Stimulated activated CD4-positive, alpha-beta T cell treated with anti-CD3 and anti-CD28 coated beads, Interleukin-4, amount 100 ng/mL, for 48 hours (primary cell): ENCODE measurements at places on chromosomes 1 and 21.

DNA sequence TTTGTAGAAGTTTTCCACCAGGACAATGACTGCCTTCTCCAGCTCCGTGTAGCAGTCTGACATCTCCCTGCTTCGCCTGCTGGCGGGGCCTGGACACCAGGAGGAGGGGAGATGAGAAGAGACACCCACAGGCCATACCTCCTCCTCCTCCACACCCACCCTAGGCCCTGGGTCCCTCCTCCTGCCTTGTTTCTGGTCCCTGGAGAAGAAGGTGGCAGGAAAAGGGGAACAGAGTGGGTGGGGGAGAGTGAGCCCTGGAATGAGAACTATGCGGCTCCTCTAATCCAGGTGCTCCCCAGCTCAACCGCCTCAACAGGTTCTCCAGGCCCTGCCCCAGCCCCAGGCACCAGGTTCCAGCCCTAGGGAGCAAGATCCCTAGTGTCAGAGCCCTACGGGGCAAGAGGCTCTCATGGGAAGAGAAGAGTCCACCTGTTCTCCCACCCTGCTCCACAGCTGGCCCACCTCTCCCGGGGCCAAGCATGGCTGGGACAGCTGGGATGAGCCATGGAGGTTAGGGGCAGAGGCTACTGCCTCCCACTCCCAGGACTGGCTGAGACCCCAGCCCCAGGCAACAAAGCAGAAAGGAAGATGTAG, 4.8 kb downstream of the S100A16 start:
- no peak for DNase-seq

GRCh38 chr1:25534410-25534788, 9.0 kb upstream of the LDLRAP1 start:
- DNase-seq = no peak

DNA sequence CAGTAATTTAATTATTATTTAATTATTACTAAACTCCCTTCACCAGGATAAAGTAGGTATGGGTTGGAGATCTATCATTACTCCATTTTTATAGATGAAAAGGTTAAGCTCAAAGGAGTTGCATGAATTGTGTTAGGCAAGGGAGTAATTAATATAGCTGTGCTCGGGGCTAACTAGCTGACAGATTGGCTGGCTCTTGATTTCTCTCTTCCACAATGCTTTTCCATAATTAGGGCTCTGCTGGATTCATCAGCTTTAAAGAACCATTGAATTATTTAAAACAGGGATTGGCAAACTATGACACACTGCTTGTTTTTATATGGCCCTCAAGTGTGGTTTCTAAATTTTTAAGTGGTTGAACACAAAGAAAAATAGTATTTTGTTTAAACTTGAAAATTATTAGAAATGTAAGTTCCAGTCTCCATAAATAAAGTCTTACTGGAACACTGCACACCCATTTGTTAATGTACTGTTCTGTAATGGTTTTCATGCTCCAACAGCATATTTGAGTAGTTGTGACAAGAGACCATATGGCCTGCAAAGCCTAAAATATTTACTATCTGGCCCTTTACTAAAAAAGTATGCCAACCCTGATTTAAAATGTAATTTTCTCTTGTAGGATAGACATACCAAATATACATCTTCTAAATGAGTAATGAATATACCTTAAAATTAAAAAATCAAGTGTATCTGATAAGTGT, 76.4 kb downstream of the GDAP2 start:
- no peak for DNase-seq

DNA sequence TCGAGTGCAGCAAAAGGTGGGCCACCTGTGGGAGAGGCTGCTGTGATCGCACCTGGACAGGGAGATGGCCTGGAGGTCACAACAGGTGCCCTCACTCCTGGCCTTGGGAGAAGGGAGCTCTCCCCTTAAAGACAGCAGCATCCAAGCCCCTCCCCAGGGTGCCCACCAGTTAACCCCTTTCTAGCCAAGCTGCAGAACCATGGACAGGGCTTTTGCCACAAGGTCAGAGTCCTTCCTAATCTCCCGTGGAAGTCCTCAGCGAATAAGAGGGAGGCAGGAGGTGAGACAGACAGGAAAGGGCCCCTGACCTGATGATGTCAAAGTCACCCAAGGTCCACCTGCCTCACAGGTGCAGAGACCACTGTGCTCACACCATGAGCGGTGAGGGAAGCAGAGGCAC, 1.7 kb downstream of the CNTN2 start:
- DNase-seq = no peak

DNA sequence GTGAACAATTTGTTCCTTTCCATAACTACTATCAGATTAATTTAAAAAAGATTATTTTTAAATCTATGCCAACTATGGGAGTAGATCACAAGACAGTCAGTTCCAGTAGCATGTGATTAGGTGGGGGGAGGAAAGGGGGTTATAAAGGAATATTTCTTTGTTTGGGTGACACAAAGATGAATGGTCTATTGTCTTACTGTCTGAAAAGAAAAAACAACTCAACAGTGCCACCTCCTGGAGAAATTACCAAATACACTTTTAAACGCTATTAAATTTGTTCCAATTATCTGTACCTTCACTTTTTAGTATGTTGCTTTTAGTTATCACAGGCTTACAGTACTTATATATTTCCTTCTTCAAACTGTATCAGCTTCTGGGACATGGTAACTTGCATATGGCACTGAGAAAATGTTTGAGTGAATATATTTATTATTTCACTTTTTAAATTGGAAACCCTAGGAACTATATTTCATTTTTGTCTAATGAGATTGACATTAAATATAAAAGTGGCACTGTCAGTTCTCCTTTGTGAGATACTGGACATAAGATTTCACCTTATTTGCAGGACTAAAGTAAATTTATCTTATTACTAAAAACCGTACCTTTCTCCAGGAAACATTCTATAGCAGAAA, 1.7 kb upstream of the SORT1 start:
- DNase-seq = no peak

DNA sequence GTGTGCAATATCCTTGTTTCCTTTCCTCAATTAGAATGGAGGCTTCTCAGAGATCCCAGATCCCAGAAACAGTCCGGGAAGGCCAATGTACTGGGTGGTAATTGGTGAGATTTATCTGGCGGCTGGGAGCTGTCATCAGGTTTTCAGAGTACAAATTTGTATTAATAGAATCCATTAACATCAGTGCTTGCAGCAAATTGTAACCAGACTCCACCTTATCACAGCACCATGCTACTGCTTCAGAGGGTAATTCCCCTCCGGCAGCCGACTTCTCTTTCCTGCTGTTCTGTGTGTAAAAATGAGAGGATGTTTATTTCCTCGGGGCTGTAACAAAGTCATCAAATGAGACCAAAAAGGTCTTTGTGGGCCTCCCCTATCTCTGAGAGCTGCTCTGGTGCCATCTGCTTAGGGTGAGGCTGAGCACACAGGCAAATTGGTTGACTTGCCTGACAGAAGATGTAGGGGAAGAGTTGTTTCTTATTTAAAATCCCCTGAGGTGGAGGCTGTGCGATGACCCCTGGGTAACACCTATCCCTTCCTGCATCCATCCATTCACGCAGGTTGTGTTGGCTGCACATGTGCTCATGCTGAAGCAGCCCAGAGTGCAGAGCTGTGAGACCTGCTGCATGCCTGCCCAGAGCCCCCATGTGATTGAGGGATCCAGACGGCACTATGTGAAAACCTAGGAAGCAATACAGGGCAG, 19.2 kb downstream of the NFASC start:
- no peak for DNase-seq

GRCh38 chr1:200445213-200445612, 35.4 kb upstream of the ZNF281 start:
- no peak for DNase-seq

DNA sequence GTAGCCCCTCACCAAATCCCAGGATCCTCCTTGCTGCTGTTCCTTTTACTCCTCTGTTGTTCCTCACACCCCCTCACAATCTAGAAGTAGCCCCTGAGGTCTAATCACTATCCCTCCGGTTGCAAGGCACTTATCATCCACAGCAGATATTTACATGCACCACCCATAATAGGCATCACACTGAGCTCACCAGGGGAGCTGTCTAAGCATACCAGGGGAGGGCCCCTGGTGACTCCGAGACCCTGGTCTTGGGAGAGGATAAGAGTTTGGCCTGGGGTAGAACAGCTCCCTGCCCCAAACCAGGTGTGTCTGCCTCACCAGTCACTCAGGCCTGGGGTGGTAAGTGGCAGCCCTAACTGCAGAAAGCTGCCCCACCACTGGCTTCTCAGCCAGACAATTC, 37.3 kb upstream of the ZC3H12A start:
- no peak for DNase-seq

GRCh38 chr1:11134251-11134897, 34.7 kb upstream of the EXOSC10 start:
- no peak for DNase-seq

DNA sequence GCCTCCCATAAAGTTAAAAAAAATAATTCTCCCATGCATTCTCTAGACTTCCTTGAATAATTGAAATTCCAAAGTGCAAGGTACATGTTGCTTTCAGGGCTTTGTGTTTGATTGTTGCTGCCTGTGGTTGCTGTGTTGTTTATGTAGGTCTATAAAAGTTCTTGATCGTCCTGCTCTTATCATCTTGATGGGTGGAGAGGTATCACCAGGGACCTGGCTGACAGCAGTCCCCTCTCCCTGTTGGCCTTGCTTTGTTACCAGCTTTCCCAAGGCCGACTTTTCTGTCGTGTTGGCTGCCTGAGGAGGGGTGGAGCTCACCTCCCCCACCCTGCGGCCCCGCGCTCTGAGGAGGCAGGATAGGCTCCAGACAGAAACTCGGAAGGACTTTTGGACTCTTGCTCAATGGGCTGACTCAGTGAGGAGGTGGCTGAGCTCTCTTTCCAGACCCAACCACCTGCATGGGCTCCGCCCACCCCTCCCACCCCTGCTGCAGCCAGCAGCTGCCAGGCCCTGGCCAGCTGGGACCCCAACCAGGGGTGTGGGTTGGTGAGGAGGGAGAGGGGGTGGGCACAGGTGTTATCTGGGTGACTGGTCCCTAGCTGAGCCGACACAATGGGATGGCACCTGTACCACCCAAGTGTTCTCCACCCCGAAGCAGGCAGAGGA, 2.0 kb downstream of the INAVA start:
- no peak for DNase-seq

DNA sequence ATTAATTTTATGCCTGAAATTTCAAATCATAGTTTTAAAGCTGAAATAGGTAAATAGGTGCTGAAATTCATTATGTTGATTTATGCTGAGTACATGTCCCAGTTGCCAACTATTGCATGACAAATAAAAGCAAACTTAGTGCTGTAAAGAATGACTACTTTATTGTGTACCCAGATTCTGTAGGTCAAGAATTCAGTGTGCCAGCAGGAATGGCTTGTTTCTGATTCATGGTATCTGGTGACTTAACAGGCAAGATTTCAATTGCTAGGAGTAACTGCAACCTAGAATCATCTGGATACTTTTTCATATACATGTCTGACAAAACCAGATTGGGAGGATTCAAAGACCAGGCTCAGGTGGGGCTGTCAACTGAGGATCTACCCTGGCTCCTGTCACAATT, 678.4 kb upstream of the ADAMTS5 start:
- DNase-seq = no peak

GRCh38 chr1:204836856-204837255, 33.8 kb upstream of the NFASC start:
- no peak for DNase-seq

GRCh38 chr1:82141390-82141789, 340.7 kb downstream of the ADGRL2 start:
- DNase-seq = no peak

DNA sequence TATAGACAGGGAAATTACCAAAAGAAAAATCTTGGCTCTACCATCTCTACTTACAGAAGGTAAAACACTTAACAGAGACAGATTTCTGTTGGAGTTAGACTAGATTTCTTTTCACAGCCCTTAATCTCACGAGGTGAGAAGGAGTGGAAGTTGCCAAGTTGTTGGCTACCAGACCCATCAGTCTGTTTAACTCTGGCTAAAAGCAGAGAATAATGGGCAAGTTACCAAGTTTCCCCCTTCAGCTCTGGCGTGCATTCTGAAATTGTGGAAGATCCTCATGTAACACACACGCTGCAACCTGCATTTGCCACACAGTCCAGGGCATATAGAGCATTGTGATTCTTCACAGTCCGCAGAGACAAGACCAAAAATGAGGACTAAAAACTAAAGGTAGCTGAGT, 49.3 kb downstream of the STX6 start:
- DNase-seq = no peak

DNA sequence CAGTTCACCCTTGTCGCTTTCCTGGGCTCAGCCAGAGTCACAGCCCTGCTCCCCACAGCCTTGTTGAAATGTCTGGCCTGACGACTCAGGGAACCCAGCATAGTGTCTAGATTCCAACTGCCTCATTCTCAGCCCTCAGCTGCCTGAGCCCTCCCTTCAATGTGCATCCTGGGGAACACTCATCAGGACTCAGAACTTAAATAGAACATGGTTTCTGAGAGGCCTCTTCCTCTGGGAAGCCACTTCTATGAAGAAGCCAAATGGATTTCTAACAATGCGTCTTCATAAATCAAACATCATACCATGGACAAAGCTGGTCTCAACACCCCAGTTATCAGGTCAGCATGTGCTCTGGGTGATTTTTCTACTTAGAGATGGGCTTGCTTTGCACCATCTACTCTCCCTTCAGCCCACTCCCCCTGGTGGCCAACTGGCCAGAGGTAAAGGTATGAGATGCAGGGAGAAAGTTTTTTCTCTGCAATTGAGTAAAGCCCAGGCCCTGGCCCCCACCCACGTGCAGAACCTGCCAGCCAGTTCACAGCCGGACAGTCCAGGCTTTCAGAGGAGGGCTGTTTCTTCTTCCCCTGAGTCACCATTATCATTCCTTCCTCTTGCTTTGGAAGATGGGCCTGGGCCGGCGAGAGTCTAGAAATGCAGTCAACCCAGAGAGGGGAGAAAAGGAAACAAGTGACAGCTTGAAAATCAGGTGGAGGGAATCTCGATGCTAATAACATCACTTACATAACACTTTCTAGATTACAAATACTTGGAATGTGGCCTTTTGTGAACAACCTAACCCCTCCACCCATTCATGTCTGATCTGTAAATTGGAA, 32.1 kb downstream of the CD244 start:
- DNase-seq = peak; percentile 73

DNA sequence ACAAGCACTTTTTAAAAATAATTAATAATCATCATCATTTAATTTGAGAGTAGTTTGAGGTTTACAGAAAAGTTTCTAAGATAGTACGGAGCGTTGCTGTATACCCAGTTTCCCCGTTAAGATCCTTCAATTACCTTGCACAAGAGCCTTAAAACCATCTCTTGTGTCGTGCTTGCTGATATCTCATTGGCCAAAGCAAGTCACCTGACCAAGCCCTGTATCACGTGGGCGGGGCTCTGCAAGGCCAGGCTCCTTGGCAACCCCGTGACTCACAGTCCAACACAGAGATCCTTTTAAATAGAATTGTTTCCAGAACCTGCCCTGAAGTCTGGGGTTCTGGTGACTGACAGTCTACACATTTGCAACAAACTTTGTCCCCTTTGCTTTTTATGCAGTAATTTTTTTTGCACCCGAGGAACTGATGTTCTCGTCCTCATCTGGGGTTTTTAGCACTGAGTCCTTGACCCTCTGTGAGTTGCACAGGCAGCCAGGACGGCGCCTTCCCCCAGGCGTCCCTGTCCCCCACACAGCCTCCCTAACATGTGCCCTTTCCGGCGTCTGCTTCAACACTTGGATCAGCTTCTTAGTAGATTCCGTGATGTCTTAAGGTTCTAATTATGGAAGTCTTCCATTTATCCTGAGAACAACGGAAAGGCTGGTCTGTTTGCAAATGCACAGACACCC, 183.3 kb upstream of the TMEM51 start:
- peak; percentile 5 for DNase-seq
